T1000 (cell line): ENCODE measurements at places on chromosomes 3 and 15.

DNA sequence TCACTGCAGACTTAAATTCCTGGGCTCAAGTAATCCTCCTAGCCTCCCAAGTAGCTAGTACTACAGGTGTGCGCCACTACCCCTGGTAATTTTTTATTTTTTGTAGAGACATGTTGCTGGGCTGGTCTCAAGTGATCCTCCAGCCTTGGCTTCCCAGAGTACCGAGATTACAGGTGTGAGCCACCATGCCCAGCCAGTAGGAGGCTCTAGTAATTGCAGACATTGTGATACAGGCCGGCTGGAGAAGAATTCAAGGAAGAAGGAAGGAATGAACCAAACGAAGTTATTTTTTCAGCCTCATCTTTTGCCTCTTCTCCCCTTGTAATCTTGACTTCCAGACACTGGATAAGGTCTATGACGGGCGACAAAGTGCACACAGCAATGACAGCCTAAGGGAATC lies 3.2 kb upstream of the PPP4R2 start:
- DNase-seq: no peak

DNA sequence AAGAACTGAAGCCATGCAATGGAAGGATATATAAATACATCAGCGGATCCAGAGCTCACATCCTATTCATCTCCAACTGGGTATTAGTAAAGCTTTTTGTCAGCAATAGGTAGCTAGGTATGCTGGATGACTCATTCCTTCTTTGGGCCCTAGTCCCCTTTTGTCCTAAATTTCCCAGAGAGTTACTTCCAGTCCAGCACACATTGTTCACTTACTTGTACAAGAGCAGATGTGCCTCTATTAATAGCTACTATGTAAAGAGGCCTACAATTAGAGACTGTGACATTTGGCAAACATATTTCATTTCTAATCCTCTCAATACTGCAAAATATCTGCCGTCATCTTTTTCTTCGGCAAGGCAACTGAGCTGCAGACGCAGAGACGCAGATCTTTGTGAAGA lies 1.7 kb upstream of the SLC4A7 start:
- DNase-seq: no peak

DNA sequence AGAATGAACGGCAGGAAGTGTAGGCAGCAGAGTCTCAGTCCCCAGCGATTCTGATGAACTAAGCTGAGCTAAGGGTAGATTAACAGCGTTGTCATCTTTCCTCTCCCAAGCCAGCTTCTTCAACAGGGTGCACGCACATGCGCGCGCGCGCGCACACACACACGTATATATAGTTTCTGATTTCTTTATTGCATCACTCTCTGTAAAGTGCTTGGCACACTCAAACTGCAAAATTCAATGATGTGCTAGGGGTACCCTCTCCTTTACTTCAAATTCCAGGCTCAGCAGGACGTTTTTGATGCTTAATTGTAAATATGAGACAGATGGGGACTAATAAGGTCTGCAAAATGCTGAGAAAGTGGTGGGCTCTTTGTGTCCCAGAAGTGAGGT lies 26.1 kb upstream of the VPS8 start:
- no peak for DNase-seq

DNA sequence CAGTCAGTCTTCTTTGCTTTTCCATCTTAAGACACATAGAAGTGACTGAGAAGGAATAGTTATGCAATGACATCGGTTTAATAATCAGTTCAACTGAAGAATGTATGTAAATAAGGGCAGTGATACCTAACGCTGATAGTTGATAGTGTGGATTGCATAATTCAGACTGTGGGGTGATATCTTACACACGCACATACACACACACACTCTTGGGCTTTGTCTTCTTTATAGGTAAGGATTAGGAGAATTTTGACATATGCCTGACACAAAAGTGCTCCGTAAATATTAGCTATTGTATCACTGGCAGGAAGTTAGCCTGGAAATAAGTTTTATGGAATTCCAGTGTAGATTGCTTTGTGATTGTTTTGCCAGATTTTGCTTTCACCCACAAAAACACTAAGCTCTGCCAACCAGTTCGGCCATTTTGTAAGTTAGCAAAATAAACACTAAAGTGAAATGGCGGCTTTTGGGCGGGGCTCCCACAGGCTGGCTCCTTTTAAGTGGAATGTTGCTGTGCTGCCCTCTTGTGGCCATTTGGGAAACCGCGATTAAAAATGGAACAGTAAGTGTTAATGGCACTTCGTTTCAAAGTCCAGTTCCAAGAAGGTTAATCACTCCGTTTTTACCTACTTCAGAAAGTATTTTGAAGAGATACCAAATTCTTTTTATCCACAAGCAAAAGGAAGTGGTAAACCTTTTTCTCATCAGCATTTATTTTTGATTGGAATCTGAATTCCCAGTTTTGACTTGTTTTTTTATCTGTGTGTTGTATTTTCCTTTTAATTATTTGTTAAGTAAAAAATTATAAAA lies 17.7 kb downstream of the CHD2 start:
- DNase-seq: peak; percentile 71

DNA sequence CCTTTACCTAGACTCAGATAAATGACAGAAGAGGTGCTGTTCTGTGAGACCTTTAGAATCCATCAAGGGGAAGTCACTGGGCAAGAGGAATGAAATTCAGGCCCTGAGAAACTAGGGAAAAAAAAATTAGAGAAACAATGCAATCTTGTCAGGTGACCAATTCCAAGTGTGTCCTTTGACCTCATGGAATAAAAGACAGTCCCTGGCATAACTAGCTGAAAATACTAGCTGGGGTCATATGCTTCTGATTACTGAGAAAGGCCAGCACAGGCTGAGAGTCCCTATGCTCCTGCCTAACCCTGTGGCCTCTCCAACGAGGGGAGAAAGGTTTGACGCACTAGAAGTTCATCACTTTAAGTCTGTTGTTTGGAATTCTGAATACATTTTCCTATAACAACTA lies 167.3 kb downstream of the XXYLT1 start:
- no peak for DNase-seq

DNA sequence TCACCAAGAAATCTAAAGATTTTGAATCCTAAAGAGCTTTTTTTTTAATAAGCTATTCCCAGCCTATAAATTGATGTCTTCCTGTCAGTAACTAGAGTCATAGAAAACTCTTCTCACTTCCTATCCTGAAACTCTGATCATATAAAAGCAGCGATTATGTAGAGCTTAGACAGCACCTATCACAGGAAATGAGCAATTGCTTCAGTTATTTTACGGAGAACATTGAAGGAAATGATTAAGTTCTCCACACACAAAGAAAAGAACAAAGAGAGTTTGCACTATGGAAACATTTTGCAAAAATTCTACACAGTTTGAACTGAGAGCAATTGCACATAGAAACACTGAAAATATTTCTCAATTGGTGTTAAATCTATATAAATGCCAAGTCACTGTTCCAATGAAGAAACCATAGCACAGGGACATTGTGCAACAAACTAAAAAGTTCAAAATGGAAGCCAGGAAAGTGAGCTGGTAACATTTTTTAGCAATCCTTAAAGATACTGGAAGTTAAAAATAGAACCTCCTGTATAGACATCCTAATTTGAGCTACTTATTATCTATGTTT lies 291.5 kb upstream of the ARHGEF26 start:
- no peak for DNase-seq

DNA sequence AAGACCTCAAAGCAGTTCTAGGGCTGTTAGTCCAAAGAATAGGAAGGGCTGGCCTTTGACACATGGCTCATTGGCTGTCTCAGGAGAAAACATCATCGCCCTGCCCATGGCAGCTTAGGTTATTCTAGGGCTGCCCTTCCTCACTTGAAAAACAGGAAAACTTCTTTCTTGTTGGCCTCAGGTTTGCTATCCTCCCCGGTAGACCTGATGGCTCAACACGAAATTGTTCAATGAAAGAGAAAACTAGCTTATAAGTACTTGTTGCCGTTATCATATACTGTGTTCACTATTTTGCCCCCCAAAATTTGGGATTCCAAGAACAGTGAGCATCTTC lies 602 bp upstream of the SLTM start:
- no peak for DNase-seq

- DNase-seq: no peak
Measured at GRCh38 chr3:58384381-58385090, 49.1 kb downstream of the PDHB start.

GRCh38 chr3:186368176-186368575 lies 6.1 kb upstream of the DGKG start:
- DNase-seq: no peak

DNA sequence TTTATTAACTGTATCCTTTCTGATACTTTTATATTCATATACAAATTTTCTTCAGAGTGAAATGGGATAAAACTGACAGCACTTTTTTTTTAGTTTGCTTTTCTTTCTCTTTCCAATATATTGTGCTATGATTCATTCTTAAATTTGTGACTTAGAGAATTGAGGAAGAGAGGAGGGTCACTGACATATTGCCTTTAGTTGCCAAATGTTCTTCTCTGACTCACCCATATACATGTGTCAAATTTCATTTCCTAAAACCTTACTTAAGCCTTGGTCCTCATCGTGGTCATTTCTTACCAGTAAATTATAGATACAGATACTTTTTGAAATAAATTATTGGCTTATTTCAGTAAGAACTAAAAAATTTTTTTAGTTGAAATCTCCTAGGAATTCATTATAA lies 53.9 kb downstream of the CLASP2 start:
- DNase-seq: no peak

DNA sequence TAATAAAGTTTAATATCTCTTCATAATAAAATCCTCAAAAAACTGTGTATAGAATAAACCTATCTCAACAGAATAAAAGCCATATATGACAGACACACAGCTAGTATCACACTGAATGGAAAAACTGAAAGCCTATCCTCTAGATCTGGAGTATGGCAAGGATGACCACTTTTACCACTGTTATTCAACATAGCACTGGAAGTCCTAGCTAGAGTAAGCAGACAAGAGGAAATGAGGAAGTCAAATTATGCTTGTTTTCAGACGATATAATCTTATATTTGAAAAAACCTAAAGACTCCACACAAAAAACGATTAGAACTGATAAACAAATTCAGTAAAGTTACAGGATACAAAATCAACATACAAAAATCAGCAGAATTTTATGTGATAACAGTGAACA lies 57.4 kb upstream of the DIPK2A start:
- DNase-seq: no peak

DNA sequence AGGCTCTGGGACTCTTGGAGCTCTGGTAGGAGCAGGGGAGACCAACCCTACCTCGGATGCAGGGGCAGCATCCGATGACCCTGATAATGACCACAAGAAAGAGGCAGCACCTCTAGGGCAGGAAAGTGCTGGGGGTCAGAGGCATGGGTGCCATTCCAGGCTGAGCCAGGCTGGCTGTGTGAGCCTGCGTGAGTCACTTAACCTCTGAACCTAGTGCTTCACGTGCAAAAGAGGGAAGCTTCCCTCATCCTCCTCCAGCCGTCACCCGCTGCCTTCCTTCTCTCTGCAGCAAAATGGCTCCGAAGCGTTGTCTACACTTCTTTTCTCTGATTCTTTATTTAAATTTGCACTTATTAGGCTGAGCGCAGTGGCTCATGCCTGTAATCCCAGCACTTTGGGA lies 35.5 kb downstream of the ZDHHC19 start:
- no peak for DNase-seq

DNA sequence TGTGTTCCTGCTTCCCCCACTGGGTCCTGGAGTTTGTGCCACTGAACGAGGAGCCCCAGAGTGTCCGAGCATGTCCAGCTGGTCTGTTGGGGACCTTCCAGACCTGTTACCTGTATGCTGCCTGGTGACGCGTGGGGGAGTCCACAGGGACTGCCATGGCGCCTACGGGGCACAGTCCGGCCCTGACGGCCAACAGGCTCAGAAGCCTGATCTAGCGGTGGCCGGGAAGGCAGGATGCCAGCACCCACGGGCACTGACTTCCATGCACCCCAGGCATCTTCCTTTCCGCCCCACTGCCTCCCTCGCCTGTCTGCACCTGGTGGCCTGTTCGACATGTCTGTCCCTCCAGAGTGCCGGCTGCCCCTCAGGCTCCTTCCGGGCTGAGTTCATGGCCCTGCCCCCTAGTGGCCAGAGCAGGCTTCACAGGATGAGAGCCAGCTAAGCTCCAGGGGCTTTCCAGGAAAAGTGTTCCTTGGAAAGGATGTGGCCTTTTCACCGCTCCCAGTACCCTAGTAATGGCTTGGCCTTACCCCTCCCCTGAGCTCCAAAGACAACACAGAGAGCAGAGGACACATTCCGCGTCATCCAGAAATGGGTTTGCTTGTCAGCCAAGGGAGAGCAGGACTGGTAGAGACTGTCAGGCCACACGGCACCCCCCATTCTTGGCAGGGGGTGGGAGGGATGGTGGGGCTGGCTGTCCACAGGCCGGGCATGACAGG lies 35.7 kb downstream of the NGRN start:
- DNase-seq: peak; percentile 6
